Mesenteric fat pad (tissue), 1 donor: ENCODE measurements at places on chromosomes 12 and 14. TPM values are rescaled to one million over a fixed set of nuclear protein-coding genes. Genes with fewer than 3 reads are reported as not detected.

The PTPN6 gene
- 47.2 TPM for total RNA-seq

GRCh38 chr12:53810950-53811349 lies 59.2 kb upstream of the CISTR start:
- no peak for DNase-seq

GRCh38 chr14:68767248-68767645 lies 25.6 kb downstream of the ZFP36L1 start:
- peak; percentile 51 for DNase-seq

GRCh38 chr12:132597333-132598316 lies 12.8 kb downstream of the LRCOL1 start:
- DNase-seq: no peak

GRCh38 chr12:119314290-119314689 lies 20.2 kb upstream of the CCDC60 start:
- no peak for DNase-seq
